Neural crest cell (in vitro differentiated cells): ENCODE measurements at places on chromosomes 13 and 19. TPM values are rescaled to one million over a fixed set of nuclear protein-coding genes. Genes with fewer than 3 reads are reported as not detected.

KLK2 gene
- not detected in 2 replicates for total RNA-seq

SYT5 gene
- 3.5 and 4.3 TPM in 2 replicates for total RNA-seq

UHRF1 gene
- 219 and 223 TPM in 2 replicates for total RNA-seq

IL4I1 gene
- total RNA-seq: 0.12 and 0.41 TPM in 2 replicates

GRK1 gene
- 0.77 and 1.5 TPM in 2 replicates for total RNA-seq

RGS9BP gene
- total RNA-seq: not detected in 2 replicates
